ENCODE measurements at places on chromosomes 1 and 21. TPM values are rescaled to one million over a fixed set of nuclear protein-coding genes. Genes with fewer than 3 reads are reported as not detected.

GRCh38 chr1:18836654-18837053, 22.8 kb downstream of the TAS1R2 start:
- no peaks in the 10 kb centered on the region for H3K27me3 ChIP-seq
- no peak overlapping the region for H3K27ac ChIP-seq
- H3K4me1 ChIP-seq = no peaks in the 10 kb centered on the region
- H3K4me3 ChIP-seq = no peak overlapping the region

- H3K36me3 ChIP-seq = no peaks in the 10 kb centered on the region
- H3K4me1 ChIP-seq = peaks cover 81% of the 10 kb centered on the region
- DNase-seq = peak; percentile 76
Measured at GRCh38 chr1:27526569-27527222, 36.7 kb upstream of the WASF2 start.

- peak; percentile 35 for DNase-seq
- H3K4me3 ChIP-seq = no peak overlapping the region
- no peaks in the 10 kb centered on the region for H3K27me3 ChIP-seq
- peaks cover 23% of the 10 kb centered on the region for H3K4me1 ChIP-seq
- H3K27ac ChIP-seq = peak overlapping the region; percentile 41
Measured at GRCh38 chr1:230972855-230973271, 5.8 kb downstream of the TTC13 start.

- H3K27me3 ChIP-seq = no peaks in the 10 kb centered on the region
- no peak overlapping the region for H3K4me3 ChIP-seq
Measured at GRCh38 chr1:24707687-24708086, 37.6 kb upstream of the CLIC4 start.

GRCh38 chr21:33313183-33313582, 11.6 kb upstream of the IFNAR1 start:
- H3K4me1 ChIP-seq = no peaks in the 10 kb centered on the region
- no peak overlapping the region for H3K4me3 ChIP-seq
- DNase-seq = no peak
- no peaks in the 10 kb centered on the region for H3K36me3 ChIP-seq

DNA sequence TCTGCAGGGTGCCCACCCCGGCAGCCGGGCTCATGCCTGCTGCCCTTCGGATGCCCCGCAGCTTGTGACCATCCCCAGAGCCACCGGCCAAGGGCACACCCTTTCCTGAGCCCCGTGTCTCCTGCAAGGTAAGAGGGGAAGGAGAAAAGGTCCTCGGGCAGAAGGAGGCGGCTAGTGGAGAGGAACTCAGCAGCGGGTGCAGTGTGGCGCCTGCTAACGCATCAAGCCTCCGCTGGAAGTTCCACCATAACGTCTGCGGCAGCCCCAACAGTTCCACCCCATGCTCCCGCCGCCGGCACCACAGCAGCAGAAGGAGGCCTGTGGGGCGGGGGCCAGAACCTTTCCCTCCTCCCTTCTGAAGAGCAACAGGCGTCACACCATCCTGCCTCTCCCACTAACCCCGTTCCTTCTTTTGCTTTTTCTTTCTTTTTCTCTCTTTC, 990 bp downstream of the VWA5B1 start:
- H3K4me1 ChIP-seq = no peaks in the 10 kb centered on the region
- H3K27me3 ChIP-seq = peaks cover 8% of the 10 kb centered on the region
- H3K27ac ChIP-seq = no peak overlapping the region
- DNase-seq = peak; percentile 55

DNA sequence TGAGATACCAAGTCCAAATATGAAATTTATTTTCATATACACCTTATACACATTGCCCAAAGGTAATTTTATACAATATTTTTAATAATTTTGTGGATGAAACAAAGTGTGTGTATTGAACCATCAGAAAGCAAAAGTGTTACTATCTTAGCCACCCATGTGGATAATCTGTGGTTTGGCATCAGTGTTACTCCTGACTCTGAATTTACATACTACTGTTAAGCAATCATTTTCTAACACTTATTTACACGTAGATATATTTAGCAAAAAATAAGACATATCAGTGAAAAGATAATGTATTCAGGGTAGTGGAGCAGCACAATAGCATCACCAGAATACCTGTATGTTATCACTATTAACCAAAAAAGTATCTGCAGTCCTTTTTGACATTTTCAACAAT, 23.8 kb downstream of the DENND2D start:
- H3K4me3 ChIP-seq = no peak overlapping the region
- H3K36me3 ChIP-seq = no peaks in the 10 kb centered on the region
- no peak overlapping the region for H3K27ac ChIP-seq

- no peaks in the 10 kb centered on the region for H3K36me3 ChIP-seq
- no peaks in the 10 kb centered on the region for H3K27me3 ChIP-seq
- H3K4me1 ChIP-seq = no peaks in the 10 kb centered on the region
- DNase-seq = peak; percentile 85
Measured at GRCh38 chr1:41268154-41268770, 26.2 kb upstream of the SCMH1 start.

DNA sequence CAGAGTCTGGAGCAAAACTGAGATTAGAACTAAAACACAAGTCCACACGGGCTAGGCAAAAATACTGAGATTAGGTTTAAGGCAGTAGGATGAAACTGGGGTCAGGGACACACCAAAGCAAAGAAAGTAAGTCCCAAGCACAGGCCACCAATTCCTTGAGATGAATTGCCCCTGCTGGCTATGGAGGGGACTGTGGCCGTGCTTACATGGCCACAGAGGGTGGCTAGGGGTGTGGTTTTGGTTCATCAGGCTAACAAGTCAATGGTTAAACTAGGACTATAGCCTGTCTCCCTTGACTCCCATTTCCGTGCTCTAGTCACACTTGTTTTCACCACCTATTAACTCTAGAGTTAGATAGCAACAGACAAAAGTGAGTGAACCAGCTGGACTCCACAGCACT, 394.8 kb downstream of the PBX1 start:
- DNase-seq = no peak
- no peaks in the 10 kb centered on the region for H3K27me3 ChIP-seq
- peaks cover 3% of the 10 kb centered on the region for H3K4me1 ChIP-seq
- H3K36me3 ChIP-seq = no peaks in the 10 kb centered on the region
- H3K4me3 ChIP-seq = no peak overlapping the region

GRCh38 chr1:73887412-73887811, 310.6 kb downstream of the LRRIQ3 start:
- no peaks in the 10 kb centered on the region for H3K36me3 ChIP-seq
- H3K27ac ChIP-seq = no peak overlapping the region
- no peaks in the 10 kb centered on the region for H3K27me3 ChIP-seq

GRCh38 chr1:93768380-93768863, 86.8 kb upstream of the BCAR3 start:
- no peaks in the 10 kb centered on the region for H3K36me3 ChIP-seq
- H3K27me3 ChIP-seq = no peaks in the 10 kb centered on the region
- DNase-seq = no peak
- H3K4me3 ChIP-seq = no peak overlapping the region
- no peaks in the 10 kb centered on the region for H3K4me1 ChIP-seq
- no peak overlapping the region for H3K27ac ChIP-seq

DNA sequence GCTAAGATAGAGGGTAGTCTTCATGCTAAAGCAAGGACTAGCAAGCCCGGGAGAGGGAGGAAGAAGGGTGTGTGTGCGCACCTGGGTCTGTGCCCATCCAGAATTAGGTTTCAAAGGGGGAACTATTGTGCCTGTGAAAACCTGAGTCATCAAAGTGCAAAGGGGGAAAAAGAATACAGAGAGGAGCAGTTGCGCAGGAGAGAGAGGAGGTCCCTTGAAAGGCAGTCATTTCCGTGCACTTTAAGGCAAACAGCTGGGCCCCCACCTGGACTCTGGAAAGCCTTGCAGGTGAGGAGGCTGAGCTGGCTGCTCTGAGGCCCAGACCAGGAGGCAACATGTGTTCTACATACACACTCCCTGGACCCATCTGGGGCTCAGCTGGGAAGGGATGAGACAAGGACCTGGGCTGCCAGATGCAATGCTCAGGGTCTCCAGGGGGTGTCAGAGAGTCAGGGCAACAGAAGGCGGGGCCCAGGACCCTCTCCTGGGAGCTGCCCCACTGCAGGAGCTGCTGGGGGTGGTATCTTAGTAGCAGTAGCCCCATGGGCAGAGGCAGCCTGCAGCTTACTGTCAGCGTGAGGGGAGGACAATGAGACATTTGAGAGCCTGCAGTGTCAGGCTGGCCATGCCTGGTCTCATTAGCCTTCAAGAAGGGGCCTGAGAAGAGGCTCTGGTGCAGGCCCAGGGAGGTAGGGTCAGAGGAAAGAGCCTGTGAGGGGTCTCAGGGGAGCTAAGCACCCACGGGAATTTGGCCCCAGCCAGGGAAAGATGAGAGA, 14.3 kb downstream of the PROK1 start:
- DNase-seq = no peak
- peaks cover 15% of the 10 kb centered on the region for H3K4me1 ChIP-seq
- H3K36me3 ChIP-seq = no peaks in the 10 kb centered on the region
- no peaks in the 10 kb centered on the region for H3K27me3 ChIP-seq
- peak overlapping the region; percentile 45 for H3K27ac ChIP-seq
- H3K4me3 ChIP-seq = no peak overlapping the region

GRCh38 chr1:180119837-180120236, 34.8 kb upstream of the QSOX1 start:
- H3K4me1 ChIP-seq = peaks cover 7% of the 10 kb centered on the region
- H3K36me3 ChIP-seq = no peaks in the 10 kb centered on the region
- no peak for DNase-seq
- H3K27ac ChIP-seq = no peak overlapping the region
- H3K27me3 ChIP-seq = no peaks in the 10 kb centered on the region

- peak overlapping the region; percentile 97 for H3K27ac ChIP-seq
- H3K36me3 ChIP-seq = no peaks in the 10 kb centered on the region
- DNase-seq = peak; percentile 50
- H3K4me1 ChIP-seq = peaks cover 45% of the 10 kb centered on the region
- H3K27me3 ChIP-seq = no peaks in the 10 kb centered on the region
Measured at GRCh38 chr1:156750711-156751450, 594 bp downstream of the HDGF start.

DNA sequence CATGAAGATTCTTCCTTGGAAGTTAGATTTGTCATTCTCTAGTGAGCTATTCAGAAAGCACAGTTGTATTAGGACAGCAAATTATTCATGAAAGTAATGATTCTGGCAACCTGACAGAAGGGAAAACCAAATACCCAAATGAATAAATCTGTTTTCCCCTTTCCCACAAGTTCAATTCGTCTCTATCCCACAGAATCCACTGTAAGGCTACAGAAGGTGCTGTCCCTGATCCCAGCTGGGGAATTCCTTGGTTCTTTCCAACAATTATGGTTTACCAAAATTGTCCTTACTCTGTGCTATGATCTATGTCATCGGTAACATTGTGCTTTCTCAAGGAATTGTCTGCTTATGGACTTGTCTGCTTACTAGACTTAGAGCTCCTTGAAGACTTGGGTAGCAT, 104.2 kb downstream of the FASLG start:
- H3K4me1 ChIP-seq = no peaks in the 10 kb centered on the region
- H3K36me3 ChIP-seq = no peaks in the 10 kb centered on the region
- H3K4me3 ChIP-seq = no peak overlapping the region
- no peaks in the 10 kb centered on the region for H3K27me3 ChIP-seq
- H3K27ac ChIP-seq = no peak overlapping the region

- DNase-seq = no peak
- H3K27me3 ChIP-seq = no peaks in the 10 kb centered on the region
- no peak overlapping the region for H3K4me3 ChIP-seq
- H3K4me1 ChIP-seq = no peaks in the 10 kb centered on the region
Measured at GRCh38 chr21:27646056-27646455, 679.2 kb upstream of the ADAMTS5 start.

- H3K27ac ChIP-seq = no peak overlapping the region
- DNase-seq = no peak
- H3K4me3 ChIP-seq = no peak overlapping the region
- no peaks in the 10 kb centered on the region for H3K36me3 ChIP-seq
- H3K4me1 ChIP-seq = no peaks in the 10 kb centered on the region
Measured at GRCh38 chr1:227185291-227185690, 133.0 kb downstream of the CDC42BPA start.

DNA sequence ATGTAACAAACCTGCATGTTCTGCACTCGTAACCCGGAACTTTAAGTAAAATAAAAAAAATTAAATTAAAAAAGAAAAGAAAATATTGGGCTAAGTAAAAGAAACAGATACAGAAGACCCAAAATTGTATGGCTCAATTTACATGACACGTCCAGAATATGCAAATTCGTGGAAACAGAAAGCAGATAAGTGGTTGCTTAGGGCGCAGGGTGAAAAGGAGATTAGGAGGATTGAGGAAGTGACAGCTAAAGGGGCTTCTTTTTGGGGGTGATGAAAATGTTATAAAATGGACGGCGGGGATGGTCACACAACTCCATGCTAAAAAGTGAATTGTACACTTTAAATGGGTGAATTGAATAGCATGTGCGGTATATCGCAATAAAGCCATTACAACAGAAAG, 27.4 kb upstream of the ZBTB21 start:
- H3K4me3 ChIP-seq = no peak overlapping the region
- no peaks in the 10 kb centered on the region for H3K27me3 ChIP-seq
- DNase-seq = no peak
- H3K27ac ChIP-seq = no peak overlapping the region

Gene TMEM269
- not detected for total RNA-seq

Gene RPE65
- not detected for total RNA-seq

Gene C2CD4D
- 3.6 TPM for total RNA-seq

Gene IKBKE
- 17.6 TPM for total RNA-seq

Gene NPHS2
- total RNA-seq = not detected

Gene BOLA1
- 11.1 TPM for total RNA-seq

Gene LIPI
- not detected for total RNA-seq

Gene RHBDL2
- total RNA-seq = 0.43 TPM

Gene CYP4A11
- total RNA-seq = not detected

Gene C1orf185
- not detected for total RNA-seq

Gene MYOC
- not detected for total RNA-seq

Gene CYP4B1
- total RNA-seq = 709 TPM

Gene ERRFI1
- total RNA-seq = 164 TPM

Gene PPFIA4
- total RNA-seq = 6.3 TPM

All from upper lobe of left lung (tissue), 6 donors.